ENCODE measurements at places on chromosomes 1 and 21. TPM values are rescaled to one million over a fixed set of nuclear protein-coding genes. Genes with fewer than 3 reads are reported as not detected.

Gene OR2T35
- 7.2 TPM for total RNA-seq

Gene PRELP
- total RNA-seq, result 7.0 TPM

Gene FAM110D
- total RNA-seq, result 0.72 TPM

Gene A3GALT2
- not detected for total RNA-seq

DNA sequence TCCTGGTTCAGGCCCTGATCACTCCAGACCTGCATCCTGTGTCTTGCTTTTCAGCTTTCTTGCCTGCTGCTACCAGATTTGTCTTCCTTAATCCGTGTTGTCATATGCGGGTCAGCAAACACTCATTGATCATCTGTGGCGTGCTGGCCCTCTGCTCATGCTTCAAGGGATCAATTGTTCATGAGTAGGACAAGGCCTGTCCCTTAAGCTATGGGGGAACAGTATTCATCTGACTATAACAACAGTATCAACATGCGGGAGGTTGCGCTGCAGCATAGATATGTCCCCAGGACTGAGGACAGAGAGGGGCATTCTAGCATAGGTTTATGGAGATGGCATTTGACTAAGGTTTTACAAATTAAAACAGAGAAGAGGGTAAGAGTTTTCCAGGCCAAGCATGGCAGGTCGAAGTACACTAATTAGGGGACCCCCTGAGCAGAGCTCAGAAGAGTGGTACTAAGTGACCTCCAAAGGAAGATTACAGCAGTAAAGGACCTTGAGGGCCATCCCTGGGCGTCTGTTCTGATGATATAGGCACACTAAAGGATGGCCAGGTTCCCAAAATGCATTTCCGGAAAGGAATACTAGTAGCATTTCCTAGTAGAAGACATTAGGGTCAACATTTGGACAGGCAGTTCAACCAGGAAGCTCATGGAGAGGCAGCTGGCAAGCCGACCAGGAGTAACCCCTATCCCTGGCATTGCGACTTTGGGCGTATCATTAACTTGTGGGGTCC lies 811 bp upstream of the ZNF672 start:
- no peak for DNase-seq

- DNase-seq, result no peak
Observed at GRCh38 chr1:78715181-78715661, 65.6 kb downstream of the IFI44 start.

DNA sequence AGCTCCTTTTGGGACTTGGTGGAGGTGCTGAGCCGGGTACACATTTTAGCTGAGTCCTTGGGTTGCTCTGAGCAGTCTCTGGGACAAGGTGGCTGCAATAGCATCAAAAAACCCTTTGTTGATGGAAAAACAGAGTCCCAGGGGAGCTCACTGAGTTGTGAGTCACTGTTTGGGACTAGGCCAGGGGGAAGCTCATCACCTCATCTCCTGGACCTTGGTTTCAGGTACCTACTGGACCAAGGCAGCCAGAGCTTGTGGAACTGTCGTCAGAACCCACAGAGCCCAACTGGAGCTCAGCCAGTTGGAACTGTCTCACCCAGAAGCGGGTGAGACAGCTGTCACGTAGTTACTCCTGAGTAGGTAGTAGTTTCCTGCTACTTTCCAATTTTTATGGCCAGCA lies 146.7 kb downstream of the HLX start:
- no peak for DNase-seq

DNA sequence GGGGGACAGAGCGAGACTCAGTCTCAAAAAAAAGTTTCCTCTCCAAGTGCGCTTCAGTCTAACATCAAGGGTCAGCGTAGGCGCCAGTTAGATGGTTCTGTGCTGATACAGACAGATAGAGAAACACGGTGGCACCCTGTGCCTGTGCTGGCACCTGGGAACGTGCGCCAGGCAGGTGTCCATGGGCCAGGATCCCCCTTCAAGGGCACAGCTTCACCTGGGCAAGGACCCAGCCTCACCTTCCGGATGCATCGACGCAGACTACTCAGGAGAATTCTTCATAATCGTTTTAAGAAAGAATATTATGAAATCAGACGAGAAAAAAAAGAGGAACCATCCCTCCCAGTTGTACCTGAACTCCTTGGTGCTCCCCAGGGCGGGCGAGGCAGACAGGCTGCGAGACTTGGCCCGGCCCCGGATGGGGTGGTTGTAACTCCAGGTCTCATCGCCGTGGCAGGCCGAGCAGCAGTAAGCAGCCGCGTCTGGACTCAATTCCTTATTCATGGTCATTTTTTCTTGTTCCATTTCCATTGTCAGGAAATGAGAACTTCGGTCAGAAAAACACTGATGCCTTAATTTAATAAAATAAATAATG lies 13.3 kb downstream of the NADK start:
- no peak for DNase-seq

- DNase-seq, result no peak
Observed at GRCh38 chr21:34930971-34931370, 118.1 kb downstream of the RUNX1 start.

DNA sequence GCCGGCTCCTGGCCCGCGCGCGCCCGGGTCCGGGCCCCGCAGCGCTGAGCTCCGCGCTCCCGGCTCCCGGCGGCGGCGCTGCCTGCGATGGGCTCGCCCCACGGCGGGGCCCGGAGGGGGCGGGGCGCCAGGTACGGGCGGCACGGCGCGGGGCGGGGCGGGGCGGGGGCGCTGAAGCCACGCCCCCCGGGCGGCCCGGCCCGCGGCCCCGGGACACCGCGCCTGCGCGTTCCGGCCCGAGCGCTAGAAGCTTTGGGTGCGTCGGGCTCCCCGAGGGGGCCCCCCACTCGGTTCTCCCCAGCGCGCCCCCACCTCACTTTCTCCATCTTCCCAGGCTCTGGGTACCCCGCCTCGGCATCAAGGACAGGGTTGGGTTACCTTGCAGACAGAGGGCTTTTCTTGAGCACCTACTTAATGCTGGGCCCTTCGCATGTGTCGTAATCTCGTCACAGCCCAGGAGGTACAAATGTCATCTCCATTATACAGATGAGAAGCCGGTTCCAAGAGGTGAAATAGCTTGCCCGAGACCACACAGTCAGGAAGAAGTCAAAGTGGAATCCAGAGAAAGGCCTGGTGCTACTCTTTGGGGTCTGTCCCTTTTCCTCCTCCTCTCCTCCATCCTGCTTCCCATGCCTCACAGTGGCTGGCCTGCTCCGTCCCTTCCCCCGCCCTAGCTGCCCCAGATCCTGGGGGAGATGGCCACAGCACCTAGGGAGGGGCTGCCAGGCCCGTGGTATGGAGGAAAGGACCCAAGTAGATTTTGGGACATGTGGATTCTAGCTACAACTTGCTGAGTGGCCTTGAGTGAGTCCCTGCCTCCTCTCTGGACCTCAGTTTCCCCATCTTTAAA lies 46.5 kb downstream of the RAP1GAP start:
- DNase-seq, result no peak

- DNase-seq, result no peak
Observed at GRCh38 chr1:228035844-228036243, 29.0 kb downstream of the WNT3A start.

DNA sequence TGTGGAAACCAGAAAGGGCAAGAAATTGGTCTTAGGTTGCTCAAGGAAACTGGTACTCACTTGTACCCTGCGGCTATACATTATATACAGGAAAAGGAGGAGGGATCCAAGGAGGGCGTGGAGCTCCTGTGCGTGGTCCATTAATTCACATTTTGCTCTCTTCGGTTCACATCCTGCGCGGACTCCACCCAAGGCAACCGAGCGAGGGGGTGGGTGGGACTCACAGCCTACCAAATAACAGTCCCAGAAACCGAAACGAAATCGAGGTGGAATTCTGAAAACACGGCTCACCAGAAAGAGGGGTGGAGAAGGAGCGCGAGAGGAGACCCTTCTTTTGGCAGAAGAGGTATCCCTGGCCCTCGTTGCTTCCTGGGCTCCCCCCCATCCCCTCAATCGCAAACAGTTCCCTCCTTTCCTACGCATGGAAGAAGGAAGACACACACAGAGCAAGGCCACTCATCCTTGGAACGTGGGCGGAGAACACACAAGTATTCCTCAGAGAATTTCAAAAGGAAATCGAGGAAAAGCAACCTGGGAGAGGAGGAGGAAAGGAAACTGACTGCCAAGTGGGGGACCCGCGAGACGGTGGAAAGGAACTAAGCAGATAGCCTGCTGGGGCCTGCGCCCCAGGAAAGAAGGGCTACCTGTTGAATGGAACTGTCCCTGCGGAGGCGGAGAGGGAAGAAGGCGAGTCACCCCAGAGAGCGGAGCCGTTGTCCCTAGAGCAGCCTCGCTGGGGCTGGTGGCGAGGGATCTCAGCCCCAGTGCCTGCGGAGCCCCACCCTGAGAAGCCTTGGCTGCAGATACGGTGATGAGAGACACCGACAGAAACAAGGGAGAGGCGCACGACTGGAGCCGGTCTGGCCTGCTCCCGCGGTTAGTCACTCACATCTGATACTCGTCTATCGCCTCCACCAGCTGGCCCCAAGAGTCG lies 705 bp downstream of the AIDA start:
- peak; percentile 80 for DNase-seq

- DNase-seq, result no peak
Observed at GRCh38 chr1:71695821-71696220, 586.5 kb downstream of the NEGR1 start.

GRCh38 chr1:208234721-208235120 lies 9.5 kb downstream of the PLXNA2 start:
- DNase-seq, result no peak

DNA sequence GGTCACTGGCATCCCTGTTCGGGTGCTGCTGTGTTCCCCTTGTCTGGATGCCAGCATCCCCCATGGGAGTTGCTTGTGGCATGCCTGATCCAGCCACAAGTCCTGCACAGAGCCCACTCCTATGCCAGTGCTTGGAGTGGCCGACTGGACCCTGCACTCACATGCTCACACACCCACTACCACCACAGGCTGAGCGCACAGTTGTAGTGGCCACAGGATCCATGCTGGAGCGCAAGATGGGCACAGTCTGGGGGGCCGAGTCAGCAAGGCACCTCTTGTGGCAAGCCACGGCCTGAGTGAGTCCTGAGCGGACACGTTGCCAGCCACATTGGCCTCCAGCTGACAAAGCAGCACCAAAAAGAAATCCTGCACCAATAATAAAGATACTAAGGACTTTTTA lies 661.6 kb upstream of the TMPRSS15 start:
- DNase-seq, result no peak

DNA sequence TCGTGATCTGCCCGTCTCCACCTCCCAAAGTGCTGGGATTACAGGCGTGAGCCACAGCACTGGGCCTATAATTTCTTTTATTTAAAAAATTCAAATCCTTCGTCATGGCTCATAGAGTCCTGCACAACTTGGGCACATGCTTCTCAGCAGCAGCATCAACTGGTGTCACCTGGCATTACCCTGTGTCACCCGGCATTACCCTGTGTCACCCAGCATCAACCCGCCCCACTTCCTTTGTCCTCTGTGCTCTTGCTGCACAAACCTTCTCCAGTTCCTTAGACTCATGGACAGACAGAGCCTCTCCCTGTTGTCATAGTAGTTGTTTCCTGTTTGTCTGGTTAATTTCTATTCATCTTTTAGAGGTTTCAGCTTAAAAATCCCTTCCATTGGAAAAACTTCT lies 121.2 kb upstream of the SERBP1 start:
- no peak for DNase-seq

- no peak for DNase-seq
Observed at GRCh38 chr21:20631633-20632032, 366.6 kb upstream of the NCAM2 start.

DNA sequence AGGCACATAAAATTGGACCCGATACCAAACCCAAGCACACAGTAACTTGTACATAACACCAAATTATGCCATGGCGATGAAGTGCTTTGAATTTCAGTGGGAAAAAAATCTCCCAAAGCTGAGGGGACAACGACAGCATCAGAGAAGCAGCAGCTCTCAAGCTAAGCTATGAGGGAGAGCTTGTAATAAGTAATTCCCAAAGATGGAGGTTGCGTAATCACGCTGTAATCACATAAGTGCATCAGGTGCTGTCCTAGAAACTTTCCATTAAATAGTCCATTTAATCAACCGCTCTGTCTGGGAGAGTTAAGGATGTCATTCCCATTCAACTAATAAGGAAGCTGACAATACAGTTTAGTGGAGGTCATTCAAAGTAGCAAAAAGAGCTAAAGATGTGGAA lies 37.6 kb upstream of the KRTAP19-8 start:
- DNase-seq, result no peak

GRCh38 chr1:110690709-110691365 lies 16.1 kb upstream of the KCNA3 start:
- DNase-seq, result no peak

DNA sequence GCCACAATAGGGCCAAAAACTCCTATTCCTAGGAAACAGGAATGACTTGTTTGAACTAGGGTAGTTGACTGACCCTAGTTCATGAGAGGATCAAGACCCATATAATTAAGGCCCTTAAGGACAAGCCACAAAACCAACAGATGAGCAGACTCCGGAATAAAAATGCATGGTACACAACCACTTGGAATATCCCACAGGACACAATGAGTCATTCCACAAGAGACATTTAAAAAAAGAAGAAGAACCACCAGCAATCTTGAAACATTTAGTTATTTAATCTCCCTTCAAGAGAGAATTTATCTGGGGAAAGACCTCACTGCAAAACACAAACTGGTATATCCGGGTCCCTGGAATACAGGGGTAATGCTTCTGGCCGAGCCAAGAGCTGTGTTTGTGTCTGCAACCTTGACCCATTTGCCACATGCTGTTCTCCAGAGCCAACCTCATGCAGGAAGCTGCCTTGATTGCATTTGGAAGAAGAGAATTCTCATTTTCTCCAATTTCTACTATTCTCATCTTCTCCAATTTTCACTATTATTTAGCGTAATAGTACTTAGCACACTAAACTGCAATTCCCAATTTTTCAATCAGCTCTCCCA lies 135.5 kb downstream of the TGFBR3 start:
- no peak for DNase-seq

DNA sequence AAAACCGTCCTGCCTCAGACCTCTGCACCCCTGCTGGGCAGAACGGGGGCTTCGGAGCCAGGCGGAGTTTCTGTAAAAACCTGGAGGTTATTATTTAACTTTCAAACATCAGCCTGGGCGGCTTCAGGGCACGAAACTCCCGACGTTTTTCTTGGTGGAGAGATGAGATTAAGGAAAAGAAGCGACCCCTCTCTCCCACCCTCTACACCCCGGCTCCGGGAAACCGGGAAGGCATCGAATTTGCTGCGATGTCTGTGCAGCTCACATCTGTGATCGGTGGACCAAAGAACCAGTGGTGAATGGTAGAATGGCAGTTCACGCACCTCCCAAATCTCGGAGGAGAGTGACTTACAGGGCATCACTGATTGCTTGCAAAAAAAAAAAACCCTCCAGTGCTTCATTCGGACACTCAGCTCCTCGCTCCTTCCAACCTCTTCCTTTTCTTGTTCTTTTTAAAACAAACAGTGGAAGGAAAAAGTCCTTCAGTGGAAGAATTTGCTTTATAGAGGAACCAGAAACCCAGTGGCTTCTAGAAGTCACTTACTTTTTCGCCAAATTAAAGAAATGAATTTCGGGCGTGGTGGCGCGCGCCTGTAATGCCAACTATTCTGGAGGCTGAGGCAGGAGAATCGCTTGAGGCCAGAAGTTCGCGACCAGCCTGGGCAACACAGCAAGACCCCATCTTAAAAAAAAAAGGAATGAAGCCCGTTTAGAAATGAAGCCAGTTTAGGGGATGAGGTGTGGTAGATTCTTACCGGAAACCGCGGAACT lies 884 bp downstream of the PHACTR4 start:
- peak; percentile 60 for DNase-seq
